ENCODE measurements at places on chromosomes 6 and 20.

GRCh38 chr6:91281901-91282300 lies 695.0 kb upstream of the MAP3K7 start:
- no peak for DNase-seq

DNA sequence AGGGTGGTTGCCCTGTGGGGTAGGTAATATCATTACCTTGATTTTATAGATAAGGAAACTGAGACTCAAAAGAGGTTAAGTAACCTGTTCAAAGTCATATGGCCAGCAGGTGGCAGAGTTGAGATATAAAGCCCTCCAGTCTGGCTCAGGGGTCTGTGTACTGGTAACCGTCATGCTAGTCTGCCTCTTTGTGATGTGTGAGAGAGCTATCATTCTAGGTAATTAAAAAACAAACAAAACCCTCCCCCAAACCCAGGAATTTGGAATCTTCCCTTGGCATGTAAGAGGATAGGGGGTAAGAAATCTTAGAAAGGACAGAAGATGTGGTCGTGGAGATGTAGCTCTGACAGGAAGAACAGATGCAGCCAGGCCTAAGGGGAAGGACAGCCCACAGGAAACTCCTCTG lies 206.0 kb downstream of the CDC5L start:
- no peak for DNase-seq

DNA sequence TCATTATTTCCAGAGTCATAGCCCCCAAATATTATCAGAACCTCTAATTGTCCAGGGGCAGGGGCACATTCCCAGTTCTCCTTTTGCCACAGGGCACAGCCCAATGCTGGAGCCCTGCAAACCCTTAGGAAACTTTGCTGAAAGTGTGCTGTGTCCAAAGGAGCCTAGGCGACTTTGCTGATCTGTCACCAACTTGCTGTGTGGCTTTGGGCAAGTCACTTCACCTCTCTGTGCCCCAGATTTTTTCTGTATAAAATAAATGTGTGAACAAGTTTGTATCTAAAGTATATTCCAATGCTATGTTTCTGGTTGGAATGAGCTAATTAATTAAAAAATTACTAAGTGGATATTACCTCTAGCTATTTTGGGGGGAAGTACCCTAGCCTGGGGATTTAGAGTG lies 25.4 kb upstream of the BCAS1 start:
- DNase-seq = no peak

DNA sequence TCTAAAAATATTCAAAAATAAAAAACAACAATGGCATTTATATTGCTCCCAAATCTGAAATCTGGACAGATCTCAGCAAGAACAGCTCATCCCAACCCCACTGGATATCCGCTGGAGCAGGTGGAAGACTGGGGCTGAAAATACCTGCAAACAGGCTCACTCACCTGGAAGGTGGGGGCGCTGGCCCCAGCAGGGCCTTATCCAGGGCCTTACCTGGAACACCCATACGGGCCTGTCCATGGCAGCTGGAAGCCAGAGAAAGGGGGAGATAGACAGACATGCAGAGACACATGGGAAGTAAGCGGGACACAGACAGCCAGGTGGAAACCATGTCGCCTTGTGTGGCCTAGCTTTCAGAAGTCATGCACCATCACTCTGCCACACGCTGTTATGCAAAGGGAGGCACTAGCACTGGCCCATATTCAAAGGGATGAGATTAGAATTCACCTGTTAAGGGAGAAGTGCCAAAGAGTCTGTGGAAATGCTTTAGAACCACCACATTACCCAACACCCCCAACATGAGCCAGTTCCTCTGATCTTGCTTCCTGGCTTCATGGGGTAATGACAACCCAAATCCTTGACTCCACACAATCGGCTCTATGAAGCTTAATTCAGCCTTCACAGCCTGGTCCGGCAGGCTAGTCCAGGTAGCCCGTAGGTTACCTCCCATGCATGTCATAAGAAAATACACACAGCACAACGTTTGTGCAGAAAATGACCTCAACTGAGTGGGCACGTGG lies 99.0 kb upstream of the CDYL start:
- DNase-seq = no peak

DNA sequence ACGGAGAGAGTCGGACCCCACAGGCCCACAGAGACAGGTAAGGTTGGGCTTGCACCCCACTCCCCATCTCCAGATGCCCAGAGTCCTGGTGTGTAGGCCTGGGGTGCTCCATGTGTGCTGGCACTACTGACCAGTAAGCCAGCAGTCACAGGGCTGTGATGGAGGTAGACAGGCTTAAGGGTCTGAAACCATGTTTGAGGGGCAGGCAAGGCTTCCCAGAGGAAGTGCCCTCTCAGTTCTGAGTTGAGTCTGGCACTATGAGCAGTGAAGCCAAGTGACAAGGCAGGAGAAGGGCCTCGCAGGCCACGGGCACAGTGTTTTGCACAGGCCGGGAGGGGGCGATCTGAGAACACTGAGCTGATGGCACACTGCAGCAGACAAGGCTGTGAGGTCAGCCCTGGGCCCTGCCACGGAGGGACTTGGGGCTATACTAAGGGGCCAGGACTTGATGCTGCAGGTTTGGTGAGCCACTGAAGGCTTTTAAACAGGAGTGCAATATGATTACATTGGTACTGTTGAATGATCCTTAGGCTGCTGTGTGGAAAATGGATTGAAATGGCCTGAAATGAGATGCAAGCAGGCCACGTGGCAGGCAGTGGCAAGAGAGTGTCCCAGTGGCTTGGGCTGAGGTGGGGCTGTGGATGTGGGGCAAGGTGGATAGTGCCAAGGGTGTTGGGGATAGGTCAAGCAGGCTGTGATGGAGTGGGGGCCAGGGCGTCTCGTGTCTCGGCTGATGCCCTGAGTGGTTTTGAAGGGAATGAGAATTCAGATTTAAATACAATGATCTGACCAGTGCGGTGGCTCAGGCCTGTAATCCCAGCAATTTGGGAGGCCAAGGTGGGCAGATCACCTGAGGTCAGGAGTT lies 20.3 kb downstream of the TTBK1 start:
- DNase-seq = no peak

- no peak for DNase-seq
Measured at GRCh38 chr6:8940356-8940755, 505.0 kb upstream of the SLC35B3 start.

DNA sequence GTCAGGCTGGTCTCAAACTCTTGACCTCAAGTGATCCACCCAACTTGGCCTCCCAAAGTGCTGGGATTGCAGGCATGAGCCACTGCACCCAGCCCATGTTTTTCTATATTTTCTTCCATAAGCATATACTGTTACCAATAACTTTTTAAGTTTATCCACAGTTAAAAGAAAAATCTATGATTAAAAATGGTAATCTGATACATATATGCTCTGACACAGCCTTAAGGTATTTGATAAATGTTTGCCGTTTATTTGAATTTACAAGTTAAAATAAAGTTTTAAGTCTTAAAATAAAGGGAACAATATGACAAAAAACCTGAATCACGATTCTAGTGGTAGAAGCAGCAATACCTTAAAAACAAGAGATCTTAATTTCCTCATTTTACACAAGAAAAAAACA lies 5.2 kb downstream of the STK38 start:
- DNase-seq = no peak

DNA sequence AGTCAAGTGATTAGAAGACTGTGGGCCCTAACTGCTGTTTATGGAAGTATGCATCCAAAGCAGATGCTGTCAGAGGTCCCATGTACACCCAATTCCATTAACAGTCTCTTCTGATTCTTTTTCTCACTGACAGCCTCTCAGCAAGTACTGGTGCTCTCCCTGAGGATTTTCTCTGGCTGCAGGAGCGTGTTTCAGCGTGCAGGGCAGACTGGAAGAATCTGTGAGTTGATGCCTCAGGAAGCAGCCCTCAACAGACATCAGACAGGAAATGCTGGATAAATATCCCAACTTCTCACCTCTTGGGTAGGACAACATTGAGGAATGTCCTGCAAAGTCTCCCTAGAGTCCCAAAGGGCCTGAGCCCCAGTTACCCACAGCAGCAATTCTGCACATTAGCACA lies 40.8 kb downstream of the ANKEF1 start:
- no peak for DNase-seq

DNA sequence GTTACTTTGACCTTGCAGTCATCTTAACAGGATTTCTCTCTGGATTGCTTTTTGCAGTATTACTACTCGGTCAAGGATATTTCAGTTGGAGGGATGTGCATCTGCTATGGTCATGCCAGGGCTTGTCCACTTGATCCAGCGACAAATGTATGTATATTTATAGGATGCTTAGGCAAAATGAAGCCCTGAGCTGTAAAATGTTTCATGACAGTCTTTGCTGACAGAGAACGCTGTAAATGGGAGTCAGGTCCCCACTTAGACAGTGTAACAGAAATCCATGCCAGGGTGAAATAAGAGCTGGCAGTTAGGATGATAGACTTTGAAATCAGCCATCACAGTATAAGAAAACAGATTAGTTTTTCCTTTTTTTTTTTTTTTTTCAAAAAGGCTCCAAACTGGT lies 264.0 kb downstream of the LAMA2 start:
- DNase-seq = no peak

GRCh38 chr20:31966991-31967655 lies 828 bp upstream of the XKR7 start:
- DNase-seq = no peak

DNA sequence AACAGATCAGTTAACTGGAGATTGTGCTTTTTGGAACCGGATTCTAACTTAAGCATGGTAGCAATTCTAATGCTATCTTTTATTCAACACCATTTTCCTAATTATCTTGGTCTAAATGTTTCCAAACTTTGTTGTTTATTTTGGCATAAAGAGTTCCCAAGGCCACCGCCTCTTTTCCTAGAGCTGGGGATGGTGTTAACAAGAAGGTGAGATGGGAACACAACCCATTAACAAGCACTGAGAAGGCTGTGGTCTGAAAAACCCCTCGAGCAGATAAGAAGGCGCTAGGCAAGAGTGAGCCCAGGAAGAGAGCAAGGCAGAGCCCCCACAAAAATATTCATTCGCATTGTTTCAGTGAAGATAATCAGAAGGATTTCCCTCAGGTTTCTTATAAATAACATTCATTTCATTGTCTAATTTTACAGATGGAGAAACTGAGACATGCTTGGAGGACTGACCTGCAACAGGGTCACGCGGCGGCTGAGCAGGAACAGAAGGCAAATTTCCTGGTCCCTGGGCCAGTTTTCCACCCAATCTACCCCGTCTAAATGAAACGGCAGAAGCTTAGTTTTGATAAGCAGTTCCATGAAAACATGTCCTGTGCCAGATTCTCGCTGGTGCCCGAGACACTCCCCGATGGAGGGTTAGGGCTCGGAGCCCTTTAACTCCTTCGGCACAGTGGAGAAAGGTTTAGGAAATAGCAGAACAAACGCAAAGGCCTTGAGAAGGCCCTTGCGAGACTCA lies 155.6 kb downstream of the FOXC1 start:
- no peak for DNase-seq

- no peak for DNase-seq
Measured at GRCh38 chr6:156954191-156954590, 177.0 kb downstream of the ARID1B start.

Measured in retinal pigment epithelial cell (primary cell).